Prostate gland (tissue), 2 donors: ENCODE measurements at places on chromosomes 1 and 21. TPM values are rescaled to one million over a fixed set of nuclear protein-coding genes. Genes with fewer than 3 reads are reported as not detected.

DNA sequence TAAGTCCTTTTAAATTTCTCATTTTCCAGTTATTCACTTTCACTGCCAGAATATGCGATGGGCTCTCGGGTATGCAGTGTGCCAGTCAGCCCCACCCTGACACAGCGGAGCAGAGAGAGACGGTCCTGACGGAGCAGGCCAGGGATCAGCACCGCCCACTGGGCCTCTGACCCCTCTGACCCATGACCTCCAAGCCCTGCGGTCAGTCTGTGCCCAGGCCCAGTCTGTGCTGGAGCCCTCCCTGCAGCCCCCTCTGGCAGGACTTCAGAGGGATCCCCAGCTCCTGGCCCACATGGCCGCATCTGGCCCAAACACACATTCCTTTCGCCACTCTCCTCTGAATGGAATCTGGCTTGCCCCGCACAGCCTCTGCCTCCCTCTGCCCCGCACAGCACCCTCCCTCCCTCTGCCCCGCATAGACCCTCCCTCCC, 43.4 kb upstream of the COL6A2 start:
- peak overlapping the region; percentile 27 for H3K27ac ChIP-seq
- no peak for DNase-seq
- H3K36me3 ChIP-seq: no peaks in the 10 kb centered on the region
- peaks cover 4% of the 10 kb centered on the region for H3K27me3 ChIP-seq

- no peak overlapping the region for H3K4me3 ChIP-seq
- H3K27me3 ChIP-seq: no peaks in the 10 kb centered on the region
- no peak overlapping the region for H3K27ac ChIP-seq
- peak; percentile 19 for DNase-seq
Observed at GRCh38 chr1:218521414-218522169, 176.5 kb downstream of the TGFB2 start.

DNA sequence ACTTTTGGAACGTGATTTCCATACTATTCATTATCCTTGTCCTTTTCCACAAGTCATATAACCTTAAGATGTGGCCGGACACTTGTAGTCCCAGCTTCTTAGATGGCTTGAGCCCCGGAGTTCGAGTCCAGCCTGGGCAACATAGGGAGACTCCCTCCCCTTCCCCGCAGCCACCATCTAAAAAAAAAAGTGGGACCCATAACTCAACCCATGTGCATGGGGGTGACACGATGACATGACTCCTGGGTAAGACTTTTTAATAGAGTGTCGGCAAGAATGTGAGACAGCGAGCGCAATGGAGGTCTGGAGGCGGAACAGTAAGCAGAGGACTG, 25.7 kb downstream of the MIA3 start:
- H3K27me3 ChIP-seq: no peaks in the 10 kb centered on the region
- no peak for DNase-seq
- no peaks in the 10 kb centered on the region for H3K36me3 ChIP-seq

GRCh38 chr1:22137004-22137720, 5.7 kb downstream of the WNT4 start:
- no peaks in the 10 kb centered on the region for H3K36me3 ChIP-seq
- H3K4me3 ChIP-seq: no peak overlapping the region
- no peaks in the 10 kb centered on the region for H3K27me3 ChIP-seq
- H3K27ac ChIP-seq: peak overlapping the region; percentile 8

GRCh38 chr1:58768971-58769808, 14.7 kb downstream of the JUN start:
- peak; percentile 72 for DNase-seq
- no peaks in the 10 kb centered on the region for H3K36me3 ChIP-seq
- H3K27me3 ChIP-seq: no peaks in the 10 kb centered on the region
- H3K4me3 ChIP-seq: no peak overlapping the region

DNA sequence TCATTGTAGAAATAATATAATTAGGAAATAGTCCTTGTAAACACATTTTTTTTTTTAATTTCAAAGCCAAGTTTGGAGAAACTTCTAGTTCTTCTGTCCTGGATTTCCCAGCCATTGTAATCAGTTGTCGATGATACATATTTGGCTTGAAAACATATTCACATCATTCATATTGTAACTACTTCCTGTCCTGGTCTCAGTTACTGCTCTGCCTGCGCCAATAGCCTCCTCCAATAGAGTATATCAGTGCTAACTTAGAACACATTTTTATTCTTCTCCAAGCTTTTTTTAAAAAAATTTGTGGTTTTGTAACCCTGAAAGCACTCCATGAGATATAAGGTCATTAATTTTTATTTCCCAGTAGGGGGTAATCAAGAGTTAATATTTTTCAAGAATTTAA, 46.1 kb upstream of the FMO2 start:
- H3K36me3 ChIP-seq: no peaks in the 10 kb centered on the region
- no peaks in the 10 kb centered on the region for H3K27me3 ChIP-seq
- no peak overlapping the region for H3K4me3 ChIP-seq
- no peak overlapping the region for H3K27ac ChIP-seq

- H3K27me3 ChIP-seq: no peaks in the 10 kb centered on the region
- H3K4me3 ChIP-seq: no peak overlapping the region
- H3K27ac ChIP-seq: no peak overlapping the region
- DNase-seq: no peak
- no peaks in the 10 kb centered on the region for H3K36me3 ChIP-seq
Observed at GRCh38 chr21:35467566-35467965, 418.5 kb upstream of the RUNX1 start.

- no peaks in the 10 kb centered on the region for H3K36me3 ChIP-seq
- no peak overlapping the region for H3K4me3 ChIP-seq
- H3K27ac ChIP-seq: no peak overlapping the region
Observed at GRCh38 chr1:29650476-29650875, 414.2 kb downstream of the PTPRU start.

- H3K4me3 ChIP-seq: no peak overlapping the region
- no peaks in the 10 kb centered on the region for H3K27me3 ChIP-seq
- H3K36me3 ChIP-seq: no peaks in the 10 kb centered on the region
- no peaks in the 10 kb centered on the region for H3K4me1 ChIP-seq
- H3K27ac ChIP-seq: no peak overlapping the region
Observed at GRCh38 chr1:245829826-245830225, 675.0 kb downstream of the KIF26B start.

- no peaks in the 10 kb centered on the region for H3K4me1 ChIP-seq
- no peak for DNase-seq
- H3K36me3 ChIP-seq: no peaks in the 10 kb centered on the region
- H3K27ac ChIP-seq: no peak overlapping the region
- no peaks in the 10 kb centered on the region for H3K27me3 ChIP-seq
Observed at GRCh38 chr1:197467881-197468280, 199.8 kb downstream of the CRB1 start.

- no peaks in the 10 kb centered on the region for H3K27me3 ChIP-seq
- H3K36me3 ChIP-seq: no peaks in the 10 kb centered on the region
- DNase-seq: no peak
- no peak overlapping the region for H3K27ac ChIP-seq
- no peak overlapping the region for H3K4me3 ChIP-seq
Observed at GRCh38 chr21:39430457-39430856, 15.1 kb downstream of the LCA5L start.

GRCh38 chr1:173206816-173207568, at the start of gene TNFSF4:
TNFSF4 (minus strand) TSS chr1:173207331; CDS start chr1:173207176, 155 bp downstream.
- no peak for DNase-seq
- H3K27me3 ChIP-seq: no peaks in the 10 kb centered on the region
- no peaks in the 10 kb centered on the region for H3K4me1 ChIP-seq
- H3K27ac ChIP-seq: no peak within 1 kb of the TSS
- no peaks in the 10 kb centered on the region for H3K36me3 ChIP-seq
- H3K4me3 ChIP-seq: no peak within 1 kb of the TSS

Gene SLC30A10
- 0.18 TPM for total RNA-seq

Gene NOS1AP
- total RNA-seq: 11.0 TPM

Gene SLC19A2
- total RNA-seq: 10.6 TPM

Gene FBLIM1
- 33.1 TPM for total RNA-seq

Gene CLCA2
- 2.7 TPM for total RNA-seq

Gene CCT3
- total RNA-seq: 144 TPM
